NCI-H1417 (cell line): ENCODE measurements at places on chromosomes 5 and 9.

DNA sequence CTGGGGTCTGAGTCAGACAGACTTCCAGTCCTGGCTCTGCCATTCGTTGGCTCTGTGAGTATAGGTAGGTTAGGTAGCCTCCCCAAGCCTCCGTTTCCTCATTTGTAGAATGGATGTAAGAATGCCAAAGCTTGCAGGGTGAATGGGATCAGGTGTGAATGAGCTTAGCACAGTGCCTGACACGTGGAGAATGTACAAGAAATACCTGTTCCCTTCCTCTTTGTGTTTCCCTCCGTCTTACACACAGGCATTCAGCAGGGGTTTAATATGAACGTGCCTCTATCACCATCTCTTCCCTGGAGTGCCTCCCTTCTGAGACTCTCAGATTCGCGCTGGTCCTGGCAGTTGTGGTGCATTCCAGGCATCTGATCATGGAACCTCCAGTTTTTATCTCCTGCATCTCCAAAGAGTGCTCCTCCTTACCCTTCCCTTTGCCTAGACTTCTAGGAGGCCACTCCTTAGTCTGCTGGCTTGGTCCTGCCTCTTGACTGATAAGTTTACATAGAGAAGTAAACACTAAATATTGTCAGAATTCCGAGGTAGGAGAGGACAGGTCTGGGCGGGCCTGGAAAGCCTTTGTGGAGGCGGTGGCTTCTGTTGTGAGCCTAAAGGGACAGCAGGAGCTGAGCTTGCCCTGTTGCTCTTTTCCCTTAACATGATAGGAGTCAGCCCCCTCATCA is 199.4 kb downstream of the AOPEP start:
- DNase-seq, result no peak

- DNase-seq, result peak; percentile 52
Observed at GRCh38 chr9:113737517-113738271, 138.4 kb upstream of the ZNF618 start.

GRCh38 chr5:171771856-171772255 is 13.8 kb upstream of the SMIM23 start:
- DNase-seq, result no peak

- no peak for DNase-seq
Observed at GRCh38 chr5:111954516-111955395, 197.8 kb upstream of the NREP start.

DNA sequence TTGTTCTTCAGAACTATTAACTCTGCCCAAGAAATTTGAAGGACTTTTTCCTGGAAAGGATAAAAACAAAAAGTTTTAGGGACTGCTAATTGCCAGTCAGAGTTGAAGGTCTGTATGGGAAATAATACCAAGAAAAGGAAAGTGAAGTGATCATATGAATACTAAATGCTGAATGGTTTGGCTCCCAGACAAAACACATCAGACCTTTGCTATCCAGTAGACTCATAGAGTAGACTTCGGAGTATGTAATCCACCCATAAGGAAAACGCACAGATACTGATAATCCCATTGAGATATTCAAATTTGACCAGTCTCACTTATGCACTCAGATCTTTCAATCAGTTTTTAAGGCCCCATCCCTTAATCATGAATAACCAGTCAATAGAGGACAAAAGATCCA is 319.0 kb upstream of the PTGER4 start:
- no peak for DNase-seq

DNA sequence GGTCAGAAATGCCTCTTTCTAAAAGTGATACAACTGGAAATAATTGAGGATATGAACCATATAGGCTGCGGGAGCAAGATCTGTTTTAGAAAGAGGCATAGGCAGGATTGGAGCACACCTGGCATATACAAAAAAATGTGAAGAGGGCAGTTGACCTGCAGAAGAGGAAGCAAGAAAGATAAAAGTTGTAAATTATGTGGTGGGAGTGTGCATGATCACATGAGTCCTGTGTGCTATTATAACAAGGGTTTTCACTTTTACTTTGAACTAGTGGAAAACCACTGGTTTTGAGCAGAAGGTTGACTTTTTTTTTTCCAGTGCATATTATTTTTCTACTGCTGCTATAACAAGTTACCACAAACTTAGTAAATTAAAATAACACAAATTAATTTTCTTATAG is 489.3 kb downstream of the ANXA1 start:
- no peak for DNase-seq

GRCh38 chr5:171692107-171692506 is 93.5 kb upstream of the SMIM23 start:
- no peak for DNase-seq

GRCh38 chr5:66066826-66067225 is 77.3 kb upstream of the SREK1 start:
- no peak for DNase-seq

- no peak for DNase-seq
Observed at GRCh38 chr9:32735476-32735875, 47.9 kb upstream of the TMEM215 start.

- DNase-seq, result no peak
Observed at GRCh38 chr9:4970970-4971641, 14.0 kb upstream of the JAK2 start.
